Stimulated activated CD4-positive, alpha-beta T cell treated with anti-CD3 and anti-CD28 coated beads, Interleukin-4, amount 100 ng/mL, for 1 hour (primary cell): ENCODE measurements at places on chromosomes 2 and 18.

GRCh38 chr2:12063210-12063609 is 316.8 kb downstream of the LPIN1 start:
- DNase-seq: no peak

DNA sequence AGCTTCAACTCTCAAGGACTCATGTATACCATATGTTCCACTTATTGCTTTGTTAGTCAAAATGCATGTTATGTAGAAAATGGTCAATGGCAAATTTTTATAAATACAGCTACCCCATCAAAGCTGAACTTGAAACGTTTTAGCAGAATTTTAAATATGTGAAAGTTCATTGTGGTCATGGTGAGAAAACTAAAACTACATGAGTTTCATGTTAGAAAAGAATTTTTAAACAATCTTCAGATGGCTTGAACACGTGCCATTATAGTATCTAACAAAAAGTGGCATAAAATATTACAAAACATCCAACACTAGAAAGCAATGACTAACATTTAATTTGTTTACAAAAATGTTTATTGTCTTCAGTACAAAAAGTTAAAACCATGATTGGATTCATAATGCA is 246.0 kb upstream of the KCNJ3 start:
- no peak for DNase-seq

DNA sequence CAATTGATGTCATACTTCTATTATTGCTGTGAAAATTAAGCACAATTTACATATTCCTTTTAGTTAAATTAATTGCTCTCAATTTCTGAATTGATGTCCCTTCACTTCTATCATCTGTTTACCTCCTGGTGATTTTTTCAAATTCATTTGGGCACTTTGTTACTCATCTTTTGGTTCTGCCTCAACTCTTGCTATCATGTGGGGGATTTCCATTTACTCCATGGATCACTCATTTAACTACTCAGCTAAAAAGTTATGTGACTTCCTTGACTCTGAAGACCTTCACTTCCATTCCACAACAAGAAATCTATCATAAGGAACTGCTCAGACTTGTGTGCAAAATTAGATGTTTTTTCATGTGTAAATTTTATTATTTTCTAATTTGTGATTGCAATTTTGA is 126.2 kb downstream of the EHBP1 start:
- DNase-seq: no peak

- DNase-seq: no peak
Observed at GRCh38 chr2:199468561-199469513, 11.1 kb upstream of the SATB2 start.

DNA sequence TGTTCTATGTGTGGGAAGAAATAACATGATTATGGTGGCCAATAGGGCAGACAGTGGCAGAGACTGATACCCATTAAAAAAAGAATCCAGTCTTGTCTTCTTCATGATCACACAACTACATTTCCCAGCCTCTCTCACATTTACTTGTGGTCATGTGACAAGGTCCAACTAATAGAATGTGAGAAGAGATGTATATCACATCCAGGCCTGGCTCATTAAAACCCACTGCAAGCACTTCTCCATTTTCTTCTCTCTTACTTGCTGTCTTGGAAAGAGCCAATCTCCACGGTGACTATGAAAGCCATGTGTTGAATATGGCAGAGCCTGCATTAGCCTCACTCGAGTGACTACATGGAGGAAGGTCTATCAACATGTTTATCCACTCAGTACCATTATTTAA is 306.2 kb upstream of the ZEB2 start:
- no peak for DNase-seq

DNA sequence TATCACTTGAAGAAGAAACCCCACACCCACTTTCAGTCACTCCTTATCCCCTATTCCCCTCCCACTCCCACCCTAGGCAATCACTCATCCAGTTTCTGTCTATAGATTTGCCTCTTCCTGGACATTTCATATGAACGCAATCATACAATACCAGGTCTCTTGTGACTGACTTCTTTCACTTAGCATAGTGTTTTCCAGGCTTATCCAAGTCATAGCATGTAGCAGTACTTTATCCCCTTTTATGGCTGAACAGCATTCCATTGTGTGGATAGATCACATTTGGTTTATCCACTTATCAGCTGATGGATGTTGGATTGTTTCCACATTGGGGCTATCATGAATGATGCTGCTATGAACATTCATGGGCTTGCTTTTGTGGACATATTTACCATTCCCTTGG is 6.6 kb downstream of the CFAP221 start:
- DNase-seq: no peak

DNA sequence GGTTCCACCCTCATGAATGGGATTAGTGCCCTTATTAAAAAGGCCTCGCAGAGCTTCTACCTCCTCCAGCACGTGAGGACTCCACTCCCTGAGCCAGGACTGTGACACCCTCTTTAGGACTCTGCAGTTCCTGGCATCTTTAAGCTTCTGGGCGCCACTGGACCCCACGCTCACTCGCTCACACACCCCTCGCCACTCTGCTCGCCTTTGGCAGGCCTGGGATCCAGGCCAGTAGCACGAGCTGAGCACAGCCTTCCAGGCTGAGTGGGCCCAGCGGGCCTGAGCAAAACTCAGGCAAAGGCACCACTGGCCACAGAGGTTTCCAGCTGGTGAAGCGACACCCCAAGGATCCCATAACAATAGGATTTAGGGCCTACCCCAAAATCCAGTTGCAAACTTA is 107.9 kb upstream of the GPC1 start:
- no peak for DNase-seq

DNA sequence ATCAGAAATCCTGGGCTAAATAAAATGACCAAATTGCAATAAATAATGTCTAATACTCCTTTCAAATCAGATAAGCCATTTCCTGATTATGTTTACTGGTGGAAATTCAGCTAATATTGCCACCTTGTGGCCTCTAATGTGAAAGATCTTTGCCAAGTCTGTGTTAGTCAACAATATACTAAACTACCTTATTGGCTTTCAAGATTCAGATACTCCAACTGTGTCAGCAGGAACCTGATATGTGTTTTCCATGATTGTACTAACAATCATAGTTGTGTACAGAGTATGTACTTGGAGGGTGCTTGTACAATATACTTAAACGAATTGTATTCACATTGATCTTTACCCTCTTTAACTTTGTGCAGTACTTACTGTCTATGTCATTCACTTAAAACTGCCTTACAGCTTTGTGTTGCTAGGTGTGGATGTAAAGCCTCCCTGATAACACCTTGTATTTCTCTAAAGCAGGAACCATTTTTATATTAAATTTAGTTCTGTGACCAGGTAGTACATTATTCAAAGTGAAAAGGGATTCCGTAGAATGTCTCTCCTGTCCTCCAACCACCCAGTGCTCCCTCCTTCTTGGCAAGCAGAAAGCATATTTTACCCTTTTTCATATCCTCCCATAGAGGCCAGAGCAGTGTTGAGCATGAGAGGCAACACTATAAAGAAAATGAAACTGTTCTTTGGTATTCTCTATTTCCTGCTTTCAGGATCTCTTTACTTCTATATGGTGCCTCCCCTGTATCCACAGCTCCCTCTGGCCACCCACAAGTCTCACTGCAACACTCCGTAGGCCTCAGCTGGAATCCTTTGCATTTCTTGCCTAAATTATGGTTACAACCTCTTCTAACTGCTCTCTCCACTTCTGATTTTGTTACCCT is 75.2 kb upstream of the C2orf15 start:
- DNase-seq: no peak

DNA sequence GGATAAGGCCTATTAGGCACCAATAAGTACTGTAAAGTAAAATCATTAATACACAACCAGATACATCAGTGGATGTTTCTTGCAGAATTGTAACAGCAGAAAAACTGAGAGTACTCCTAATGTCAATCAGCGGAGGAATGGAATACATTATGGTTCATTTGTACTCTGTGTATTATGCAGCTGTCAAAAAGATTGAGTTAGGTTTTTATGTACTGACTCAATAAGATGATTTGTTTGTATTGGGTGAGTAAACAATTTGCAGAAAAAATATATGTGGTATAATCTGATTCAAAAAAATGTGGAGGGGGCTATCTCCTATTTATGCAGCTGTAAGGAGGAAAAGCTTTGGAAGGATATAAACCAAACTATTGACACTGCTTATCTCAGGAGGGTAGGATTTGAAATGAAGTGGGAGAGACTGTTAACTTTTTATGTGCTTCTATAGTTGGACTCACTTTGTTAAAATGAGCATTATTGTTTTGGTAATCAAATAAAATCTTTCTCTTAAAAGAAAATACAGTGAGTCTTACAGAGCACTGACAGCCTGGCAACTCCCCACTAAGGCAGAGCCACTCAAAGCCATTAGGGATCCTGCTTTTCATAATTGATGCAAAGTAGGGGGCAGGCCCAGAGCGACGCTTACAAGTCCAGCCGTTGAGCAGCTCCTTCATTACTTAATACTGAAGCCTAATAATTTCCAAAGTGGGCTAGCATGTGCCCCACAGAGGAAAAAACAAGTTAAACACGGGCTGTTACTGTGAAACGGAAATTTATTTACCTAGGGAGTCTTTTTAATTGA is 168.8 kb downstream of the PHLPP1 start:
- no peak for DNase-seq

GRCh38 chr2:7517851-7518250 is 600.6 kb downstream of the RNF144A start:
- no peak for DNase-seq

- no peak for DNase-seq
Observed at GRCh38 chr2:28398101-28398834, 5.6 kb downstream of the FOSL2 start.

GRCh38 chr2:172050479-172051125 is 34.7 kb upstream of the DLX1 start:
- no peak for DNase-seq

- no peak for DNase-seq
Observed at GRCh38 chr2:16554060-16554583, 111.5 kb downstream of the CYRIA start.

DNA sequence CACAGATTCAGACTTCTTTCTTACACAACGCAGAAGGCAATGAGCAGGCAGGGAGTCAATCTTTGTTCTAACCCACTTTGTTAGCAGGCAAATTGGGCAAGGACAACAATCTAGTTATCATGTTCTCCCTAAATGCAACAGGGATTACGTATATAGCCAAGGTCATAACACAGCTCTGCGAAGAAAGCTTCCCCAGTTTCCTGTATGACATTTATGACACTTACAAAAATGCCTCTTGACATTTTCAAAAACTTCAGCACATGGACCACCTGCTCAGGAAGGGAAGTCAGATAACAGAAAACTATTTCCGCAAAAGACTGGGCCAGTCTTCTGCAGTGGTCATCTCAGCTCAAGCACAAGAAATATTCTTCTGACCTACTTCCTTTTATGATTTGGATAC is 106.1 kb downstream of the IRS1 start:
- no peak for DNase-seq

DNA sequence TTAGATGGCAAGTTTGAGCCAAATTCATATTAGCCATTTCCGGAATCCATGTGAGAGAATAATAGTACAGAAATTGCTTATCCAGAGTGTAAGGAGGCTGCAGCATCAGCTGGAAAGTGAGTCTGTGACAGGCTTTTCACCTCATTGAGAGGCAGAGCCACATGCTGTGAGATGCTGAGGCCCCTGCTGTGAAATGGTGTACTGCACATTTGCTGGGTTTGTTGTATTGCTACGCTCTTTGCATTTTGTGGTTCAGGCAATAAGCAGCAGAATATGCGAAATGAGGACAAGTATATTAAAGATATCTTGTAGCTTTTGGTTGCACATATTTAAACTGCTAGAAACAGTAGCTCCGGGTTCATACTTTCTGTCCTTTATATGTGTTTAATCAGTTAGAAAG is 37.0 kb downstream of the NABP1 start:
- DNase-seq: no peak

DNA sequence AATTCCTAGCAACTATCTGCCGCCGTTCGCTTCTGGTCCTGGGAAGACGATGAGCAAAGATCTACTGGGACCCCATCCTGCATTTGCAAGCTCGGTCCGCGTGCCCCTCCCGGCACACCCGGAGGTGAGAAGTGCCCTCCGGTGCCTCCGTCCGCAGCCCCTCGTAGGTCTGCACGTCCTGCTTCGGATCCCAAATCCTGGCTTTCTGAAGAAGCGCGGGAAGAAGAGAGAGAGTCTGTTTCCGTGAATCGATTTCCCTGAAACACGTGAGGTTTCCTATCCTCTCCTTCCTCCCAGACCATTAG is 5.0 kb upstream of the OSR1 start:
- DNase-seq: no peak

DNA sequence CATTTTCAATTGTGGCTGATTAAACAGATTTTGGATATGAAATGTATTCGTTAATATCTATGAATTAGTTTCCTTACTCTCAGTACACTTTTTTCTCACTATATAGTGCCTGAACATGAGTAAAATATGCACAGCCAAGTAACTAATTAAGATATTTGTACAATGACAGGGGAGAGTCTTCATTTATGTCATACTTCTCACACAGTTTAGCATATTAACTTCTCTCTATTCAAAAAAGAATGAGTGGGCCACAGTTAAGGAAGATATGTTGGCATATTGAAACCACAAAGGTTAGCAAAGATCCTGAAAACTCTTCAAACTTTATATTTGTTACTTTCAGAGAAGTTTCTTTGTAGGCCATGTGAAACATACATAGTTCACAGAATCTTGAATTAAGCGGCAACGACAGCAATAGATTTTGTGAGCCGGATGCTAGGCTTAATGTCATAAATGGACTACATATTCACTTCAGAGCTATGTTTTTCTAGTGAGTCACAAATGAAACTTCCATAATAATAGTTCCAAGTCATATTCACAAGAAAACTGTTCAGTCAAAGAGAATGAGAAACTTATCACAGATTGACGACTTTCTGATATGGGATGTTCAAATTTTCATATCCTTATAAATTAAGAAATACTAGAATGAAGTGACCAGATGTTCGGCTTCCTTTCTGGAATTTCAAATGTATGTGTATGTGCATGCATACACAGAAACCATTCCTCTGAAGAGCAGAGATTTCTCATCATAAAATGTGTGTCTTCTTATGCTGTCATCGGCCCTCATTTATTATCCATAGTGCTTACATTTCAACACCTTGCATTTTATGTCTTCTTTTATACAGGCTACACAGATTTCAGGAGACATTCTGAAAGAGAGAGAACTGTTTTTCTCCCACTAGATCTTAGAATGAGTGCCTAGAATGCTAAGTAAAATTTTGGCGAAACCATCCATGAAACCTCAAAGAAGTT is 584.0 kb downstream of the SATB2 start:
- DNase-seq: no peak

DNA sequence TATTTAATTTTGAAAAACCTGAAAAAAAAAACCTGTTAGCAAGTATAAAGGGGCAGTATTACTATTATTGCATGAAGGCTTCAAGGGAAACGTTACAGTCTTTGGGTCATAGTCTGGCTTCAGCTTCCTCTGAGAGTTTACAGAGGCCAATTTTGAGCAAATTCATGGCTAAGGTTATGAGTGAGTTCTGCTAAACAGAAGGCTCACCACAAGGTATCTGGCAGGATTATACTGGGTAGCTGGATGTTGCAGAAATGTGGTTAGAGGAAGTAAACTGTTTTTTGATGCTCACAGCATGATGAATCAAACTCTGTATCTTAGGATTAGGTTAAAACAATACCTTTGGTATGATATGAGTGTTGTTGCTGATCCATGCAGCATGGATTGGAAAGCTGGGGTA is 9.3 kb downstream of the MRPL19 start:
- DNase-seq: no peak
